ENCODE measurements at places on chromosomes 6 and 20. TPM values are rescaled to one million over a fixed set of nuclear protein-coding genes. Genes with fewer than 3 reads are reported as not detected.

The STMND1 gene
- not detected for total RNA-seq

The KIFC1 gene
- total RNA-seq, result 69.3 TPM

DNA sequence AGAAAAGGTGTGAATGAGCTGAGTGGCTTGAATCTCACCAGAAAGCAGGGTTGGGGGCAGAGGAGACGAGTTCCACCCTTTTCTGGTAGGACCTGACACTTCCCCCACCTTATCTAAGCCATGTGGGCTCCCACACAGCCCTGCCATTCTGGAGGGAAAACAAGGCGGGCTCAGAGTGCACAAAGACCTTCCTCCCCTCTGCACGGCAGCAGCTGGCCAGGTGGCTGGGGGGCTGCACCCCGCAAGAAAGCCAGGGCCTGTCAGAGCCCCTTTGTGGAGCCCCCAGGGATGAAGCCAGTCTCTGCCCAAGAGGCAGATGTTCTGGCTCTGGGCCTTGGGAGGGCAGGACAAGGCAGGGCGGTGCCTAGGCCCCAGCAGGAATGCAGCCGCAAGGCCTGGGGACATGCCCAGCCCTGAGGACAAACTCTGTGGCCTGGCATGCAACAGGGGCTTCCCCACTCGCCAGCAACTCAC, 48.4 kb upstream of the DSN1 start:
- no peak for DNase-seq

- DNase-seq, result no peak
Observed at GRCh38 chr6:29647927-29648642, 8.8 kb upstream of the MOG start.

- peak; percentile 73 for DNase-seq
Observed at GRCh38 chr6:26268659-26269402, 96.2 kb upstream of the BTN3A2 start.

- DNase-seq, result no peak
Observed at GRCh38 chr6:170212956-170213636, 77.8 kb downstream of the DLL1 start.

Data from H1 (cell line).